AG09309 (cell line): ENCODE measurements at places on chromosomes 12 and 14.

- DNase-seq: no peak
Observed at GRCh38 chr12:68468036-68468435, 135.9 kb upstream of the MDM1 start.

GRCh38 chr14:73245480-73246325 is 8.4 kb downstream of the PAPLN start:
- DNase-seq: no peak

- DNase-seq: no peak
Observed at GRCh38 chr14:73745571-73746519, 31.7 kb upstream of the PNMA1 start.

- DNase-seq: no peak
Observed at GRCh38 chr14:88386256-88386794, 868 bp downstream of the SPATA7 start.

GRCh38 chr12:34400411-34400881 is 378.1 kb downstream of the ALG10 start:
- no peak for DNase-seq
